Natural killer cell treated with Interleukin-12 subunit alpha and Interleukin-12 subunit beta and Interleukin-15 and Interleukin-18, amount 100 ng/mL, for 72 hours (primary cell): ENCODE measurements at places on chromosomes 2 and 18. TPM values are rescaled to one million over a fixed set of nuclear protein-coding genes. Genes with fewer than 3 reads are reported as not detected.

- DNase-seq = no peak
- no peaks in the 10 kb centered on the region for H3K27me3 ChIP-seq
- no peak overlapping the region for H3K4me3 ChIP-seq
- no peaks in the 10 kb centered on the region for H3K36me3 ChIP-seq
Observed at GRCh38 chr18:55544014-55544413, 44.0 kb downstream of the TCF4 start.

GRCh38 chr18:8966821-8967220 lies 135.7 kb upstream of the NDUFV2 start:
- H3K4me3 ChIP-seq = no peak overlapping the region
- no peaks in the 10 kb centered on the region for H3K36me3 ChIP-seq
- no peak for DNase-seq
- H3K27me3 ChIP-seq = peaks cover 33% of the 10 kb centered on the region
- H3K4me1 ChIP-seq = no peaks in the 10 kb centered on the region

PIEZO2 gene
- total RNA-seq = not detected

GRCh38 chr2:204040016-204040415 lies 103.5 kb downstream of the ICOS start:
- DNase-seq = no peak
- no peaks in the 10 kb centered on the region for H3K36me3 ChIP-seq
- H3K4me1 ChIP-seq = peaks cover 6% of the 10 kb centered on the region
- H3K27ac ChIP-seq = no peak overlapping the region
- H3K4me3 ChIP-seq = no peak overlapping the region

GRCh38 chr18:56402872-56403516 lies 235.4 kb downstream of the TXNL1 start:
- peaks cover 3% of the 10 kb centered on the region for H3K27me3 ChIP-seq
- DNase-seq = no peak
- no peak overlapping the region for H3K27ac ChIP-seq
- no peak overlapping the region for H3K4me3 ChIP-seq
- H3K4me1 ChIP-seq = no peaks in the 10 kb centered on the region

- no peaks in the 10 kb centered on the region for H3K27me3 ChIP-seq
- no peak overlapping the region for H3K4me3 ChIP-seq
- peaks cover 27% of the 10 kb centered on the region for H3K36me3 ChIP-seq
- DNase-seq = no peak
Observed at GRCh38 chr2:148184976-148185375, 164.1 kb downstream of the MBD5 start.

GPATCH11 gene
- total RNA-seq = 15.3 TPM

- no peak for DNase-seq
- peaks cover 24% of the 10 kb centered on the region for H3K4me1 ChIP-seq
- H3K4me3 ChIP-seq = no peak overlapping the region
- H3K27ac ChIP-seq = no peak overlapping the region
- H3K36me3 ChIP-seq = peaks cover 9% of the 10 kb centered on the region
Observed at GRCh38 chr2:101976891-101977290, 14.9 kb upstream of the IL1R2 start.

SAG gene
- not detected for total RNA-seq

DNA sequence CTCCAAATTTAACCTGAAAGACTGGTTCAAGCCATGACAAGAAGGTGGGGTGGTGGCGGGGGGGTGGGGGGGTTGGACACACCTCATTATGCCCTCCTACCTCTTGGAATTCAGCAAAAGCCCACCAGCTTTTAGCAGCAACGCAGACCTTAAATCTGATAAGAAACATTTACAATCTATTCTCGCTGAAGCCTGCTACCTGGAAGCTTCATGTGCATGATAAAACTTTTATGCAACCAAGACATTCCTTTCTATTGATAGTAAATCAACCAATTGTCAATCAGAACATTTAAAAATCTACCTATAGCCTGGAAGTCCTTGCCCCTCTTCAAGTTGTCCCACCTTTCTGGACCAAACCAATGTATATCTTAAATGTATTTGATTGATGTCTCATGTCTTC lies 113.6 kb upstream of the FAM98A start:
- no peak overlapping the region for H3K27ac ChIP-seq
- no peak for DNase-seq
- peaks cover 8% of the 10 kb centered on the region for H3K27me3 ChIP-seq
- H3K4me3 ChIP-seq = no peak overlapping the region

DLGAP1 gene
- total RNA-seq = not detected

- no peak overlapping the region for H3K27ac ChIP-seq
- H3K4me1 ChIP-seq = peaks cover 49% of the 10 kb centered on the region
- no peak for DNase-seq
- no peaks in the 10 kb centered on the region for H3K27me3 ChIP-seq
- no peak overlapping the region for H3K4me3 ChIP-seq
Observed at GRCh38 chr2:136378712-136379595, 261.0 kb upstream of the CXCR4 start.

GPR155 gene
- total RNA-seq = 3.6 TPM

HOXD11 gene
- total RNA-seq = not detected

- H3K4me3 ChIP-seq = peak overlapping the region; percentile 44
- no peak overlapping the region for H3K27ac ChIP-seq
- no peaks in the 10 kb centered on the region for H3K36me3 ChIP-seq
Observed at GRCh38 chr18:13641551-13642439, 84.6 kb downstream of the FAM210A start.

- H3K27ac ChIP-seq = peak overlapping the region; percentile 75
- H3K4me1 ChIP-seq = peaks cover 29% of the 10 kb centered on the region
- no peaks in the 10 kb centered on the region for H3K27me3 ChIP-seq
- no peaks in the 10 kb centered on the region for H3K36me3 ChIP-seq
- DNase-seq = no peak
- no peak overlapping the region for H3K4me3 ChIP-seq
Observed at GRCh38 chr2:28387082-28387960, 5.3 kb upstream of the FOSL2 start.

- no peaks in the 10 kb centered on the region for H3K36me3 ChIP-seq
- H3K27ac ChIP-seq = no peak overlapping the region
- peaks cover 15% of the 10 kb centered on the region for H3K27me3 ChIP-seq
- no peak overlapping the region for H3K4me3 ChIP-seq
- no peak for DNase-seq
- H3K4me1 ChIP-seq = no peaks in the 10 kb centered on the region
Observed at GRCh38 chr2:217710211-217710765, 292.5 kb downstream of the TNS1 start.

SDC1 gene
- not detected for total RNA-seq

GRCh38 chr2:135890835-135891234 lies 14.6 kb upstream of the MCM6 start:
- H3K4me3 ChIP-seq = no peak overlapping the region
- no peaks in the 10 kb centered on the region for H3K27me3 ChIP-seq
- H3K27ac ChIP-seq = no peak overlapping the region
- H3K36me3 ChIP-seq = peaks cover 4% of the 10 kb centered on the region

DNA sequence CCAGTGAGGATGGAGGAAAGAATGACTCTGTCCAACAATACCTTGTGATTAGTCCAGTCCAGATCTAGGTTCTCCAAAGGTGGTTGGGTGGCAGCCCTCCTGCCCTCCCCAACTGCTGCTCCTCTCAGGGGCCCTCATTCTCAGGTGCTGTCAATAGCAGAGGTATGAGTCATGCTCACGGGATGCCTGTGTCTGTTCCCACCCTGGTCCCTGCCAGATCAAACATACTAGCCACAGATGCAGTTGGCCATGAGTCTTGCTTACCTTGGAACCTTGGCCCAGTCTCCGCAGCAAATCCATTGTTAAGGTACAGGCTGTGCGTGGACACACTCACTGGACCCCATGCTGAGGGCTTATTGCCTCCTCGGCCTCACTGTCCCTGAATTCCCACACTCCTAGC lies 24.9 kb upstream of the RPIA start:
- no peak for DNase-seq
- H3K27me3 ChIP-seq = no peaks in the 10 kb centered on the region
- no peak overlapping the region for H3K4me3 ChIP-seq

DNA sequence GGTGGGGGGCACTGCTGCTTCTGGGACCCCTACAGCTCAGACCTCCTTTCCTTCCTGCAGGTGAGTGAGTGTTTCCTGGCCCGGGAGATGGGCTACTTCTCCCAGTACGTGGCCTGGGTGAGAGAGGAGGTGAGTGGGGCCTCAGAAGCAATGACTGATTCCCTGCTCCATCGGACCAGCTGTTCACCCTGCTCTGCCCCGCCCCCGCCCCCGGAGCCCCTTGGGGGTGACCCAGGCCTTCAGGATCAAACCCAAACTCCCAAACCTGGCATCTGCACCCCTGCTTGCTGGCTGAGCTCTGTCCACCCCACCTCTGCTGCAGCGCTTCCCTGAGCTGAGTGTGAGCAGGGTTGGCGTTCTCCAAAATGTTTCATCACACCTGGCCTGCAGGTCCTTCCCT lies 9.8 kb upstream of the KCNIP3 start:
- H3K27me3 ChIP-seq = no peaks in the 10 kb centered on the region
- peaks cover 5% of the 10 kb centered on the region for H3K36me3 ChIP-seq
- no peak overlapping the region for H3K4me3 ChIP-seq
- no peak overlapping the region for H3K27ac ChIP-seq
- H3K4me1 ChIP-seq = no peaks in the 10 kb centered on the region
- DNase-seq = no peak

DNA sequence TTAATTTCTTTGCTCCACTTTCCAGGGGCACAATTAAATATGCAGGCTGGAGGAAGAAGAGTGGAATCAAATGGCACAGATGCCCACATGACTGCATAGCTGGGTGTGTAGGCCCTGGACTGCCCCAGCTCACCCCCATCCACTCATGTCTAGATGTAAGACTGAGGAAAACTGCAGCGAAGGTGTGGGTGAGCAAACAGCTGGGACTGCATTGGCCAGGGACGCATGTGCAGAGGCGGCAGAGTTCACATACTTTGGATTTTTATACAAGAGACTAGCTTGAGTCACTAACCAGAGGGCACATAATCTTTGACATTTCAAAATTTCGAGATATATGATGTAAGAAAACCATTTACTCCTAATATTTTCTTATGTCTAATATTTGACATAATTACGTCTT lies 60.1 kb downstream of the SPIRE1 start:
- H3K27me3 ChIP-seq = no peaks in the 10 kb centered on the region
- peaks cover 7% of the 10 kb centered on the region for H3K4me1 ChIP-seq
- no peak overlapping the region for H3K4me3 ChIP-seq

- H3K4me3 ChIP-seq = peak overlapping the region; percentile 95
- H3K27me3 ChIP-seq = peaks cover 4% of the 10 kb centered on the region
- peak overlapping the region; percentile 96 for H3K27ac ChIP-seq
- no peaks in the 10 kb centered on the region for H3K36me3 ChIP-seq
Observed at GRCh38 chr2:69740502-69740951, 1.4 kb upstream of the ANXA4 start.

G6PC2 gene
- not detected for total RNA-seq

DNA sequence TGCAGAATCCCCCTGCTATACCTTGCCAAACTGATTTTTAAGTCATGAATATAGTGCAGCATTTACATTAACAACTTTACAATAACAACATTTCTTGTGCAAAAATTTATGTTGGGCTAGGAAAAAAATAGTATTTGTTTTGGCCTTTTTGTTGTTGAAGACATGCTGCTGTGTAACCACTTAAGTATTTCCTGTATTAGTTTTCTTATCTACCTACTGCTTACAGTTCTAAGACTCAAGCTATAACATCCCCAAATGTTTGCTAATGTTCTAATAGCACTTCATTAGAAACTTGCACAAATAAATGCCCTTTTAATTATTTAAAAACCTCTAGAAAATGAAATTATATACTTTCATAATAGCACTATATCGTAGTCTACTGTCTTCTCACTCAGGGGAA lies 154.3 kb upstream of the DOCK10 start:
- H3K4me3 ChIP-seq = no peak overlapping the region
- DNase-seq = no peak
- H3K27me3 ChIP-seq = peaks cover 3% of the 10 kb centered on the region
- H3K27ac ChIP-seq = no peak overlapping the region
- no peaks in the 10 kb centered on the region for H3K36me3 ChIP-seq
- no peaks in the 10 kb centered on the region for H3K4me1 ChIP-seq

GRCh38 chr2:121688820-121689219 lies 39.6 kb upstream of the CLASP1 start:
- DNase-seq = no peak
- H3K36me3 ChIP-seq = peaks cover 7% of the 10 kb centered on the region
- peak overlapping the region; percentile 24 for H3K27ac ChIP-seq
- H3K4me1 ChIP-seq = peaks cover 6% of the 10 kb centered on the region
- no peaks in the 10 kb centered on the region for H3K27me3 ChIP-seq

- H3K27me3 ChIP-seq = peaks cover 2% of the 10 kb centered on the region
- no peak for DNase-seq
- H3K27ac ChIP-seq = no peak overlapping the region
Observed at GRCh38 chr2:100786297-100786658, 33.7 kb upstream of the NPAS2 start.

DNA sequence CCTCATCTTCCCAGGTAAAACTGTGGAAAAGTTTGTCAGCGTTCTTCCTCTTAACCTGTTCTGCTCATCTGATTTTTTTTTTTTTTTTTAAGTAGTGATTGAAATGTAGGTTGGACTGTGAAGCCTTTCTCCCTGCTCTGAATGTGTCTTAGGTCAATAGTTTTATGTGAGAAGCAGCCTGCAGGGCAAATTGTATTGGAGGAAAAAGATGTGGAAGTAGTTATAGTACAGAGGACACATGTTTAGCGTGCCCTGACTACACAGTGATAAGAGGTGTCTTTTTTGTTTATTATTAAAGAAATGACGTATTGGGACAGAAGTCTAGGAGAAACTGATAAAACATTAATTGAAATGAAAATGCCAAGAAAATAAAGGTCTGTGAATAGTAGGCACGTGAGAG lies 1.5 kb downstream of the MTA3 start:
- peaks cover 16% of the 10 kb centered on the region for H3K4me1 ChIP-seq
- H3K27me3 ChIP-seq = no peaks in the 10 kb centered on the region
- H3K4me3 ChIP-seq = peak overlapping the region; percentile 83
- peak overlapping the region; percentile 96 for H3K27ac ChIP-seq
- DNase-seq = no peak

DNA sequence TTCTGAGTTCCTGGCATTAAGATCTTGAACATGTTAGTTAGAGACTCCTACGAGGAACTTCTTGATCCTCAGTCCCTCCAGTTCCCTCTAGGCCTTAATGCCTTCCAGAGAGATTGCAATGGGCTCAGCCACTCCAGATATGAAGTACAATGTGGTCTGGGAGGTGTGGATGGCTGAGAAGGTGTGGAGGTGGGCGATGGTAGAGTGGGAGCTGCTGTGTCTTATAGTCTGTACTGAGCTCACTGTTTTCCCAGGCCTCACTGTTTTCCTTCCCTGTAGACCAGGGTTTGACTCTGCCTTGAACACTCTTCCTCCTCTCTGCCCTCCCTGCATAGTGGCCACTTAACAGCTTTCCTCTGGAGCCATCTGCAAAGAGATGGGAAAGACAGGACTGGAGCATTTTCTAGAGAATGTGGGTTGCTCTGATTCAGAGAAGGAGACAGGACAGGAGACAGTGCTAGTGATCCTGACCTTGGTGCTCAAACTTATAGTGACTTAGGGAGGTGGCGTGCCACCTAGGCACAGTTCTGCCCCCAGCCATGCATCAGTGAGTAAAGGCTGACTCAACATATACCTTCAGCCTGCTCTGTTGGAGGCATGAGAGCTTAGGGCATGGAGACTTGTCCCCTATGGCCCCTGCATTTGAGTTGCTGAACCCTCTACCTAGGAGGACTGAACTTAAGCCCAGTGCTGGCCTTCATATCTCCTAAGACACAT lies 129.7 kb downstream of the TDRD15 start:
- H3K36me3 ChIP-seq = no peaks in the 10 kb centered on the region
- no peaks in the 10 kb centered on the region for H3K4me1 ChIP-seq
- no peak overlapping the region for H3K4me3 ChIP-seq
- no peak overlapping the region for H3K27ac ChIP-seq
- no peaks in the 10 kb centered on the region for H3K27me3 ChIP-seq

AQP12A gene
- not detected for total RNA-seq

RSAD2 gene
- total RNA-seq = 2.2 TPM
